ENCODE measurements at places on chromosomes 2 and 18.

DNA sequence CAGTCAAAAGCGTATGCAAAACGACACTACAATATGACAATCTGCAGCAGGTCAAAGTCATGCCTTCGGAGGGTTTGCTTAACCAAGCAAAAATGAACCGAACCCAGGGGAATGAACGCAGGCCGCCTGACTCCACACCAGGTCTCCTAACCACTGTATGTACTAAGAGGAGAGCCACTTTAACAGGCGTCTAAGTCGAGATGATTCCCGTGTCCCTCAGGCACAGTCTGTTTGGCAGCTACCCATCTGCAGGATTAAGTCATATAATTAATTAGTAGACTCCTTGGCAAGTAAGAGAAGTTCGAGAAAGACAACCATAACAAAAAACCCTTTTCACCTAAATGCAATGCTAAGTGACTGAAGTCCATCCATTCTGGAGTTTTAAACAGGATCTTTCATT is 15.2 kb downstream of the CYB5A start:
- H3K4me3 ChIP-seq, result no peak overlapping the region
- no peaks in the 10 kb centered on the region for H3K27me3 ChIP-seq
- DNase-seq, result no peak
- no peaks in the 10 kb centered on the region for H3K36me3 ChIP-seq
- no peak overlapping the region for H3K27ac ChIP-seq
- H3K4me1 ChIP-seq, result no peaks in the 10 kb centered on the region

DNA sequence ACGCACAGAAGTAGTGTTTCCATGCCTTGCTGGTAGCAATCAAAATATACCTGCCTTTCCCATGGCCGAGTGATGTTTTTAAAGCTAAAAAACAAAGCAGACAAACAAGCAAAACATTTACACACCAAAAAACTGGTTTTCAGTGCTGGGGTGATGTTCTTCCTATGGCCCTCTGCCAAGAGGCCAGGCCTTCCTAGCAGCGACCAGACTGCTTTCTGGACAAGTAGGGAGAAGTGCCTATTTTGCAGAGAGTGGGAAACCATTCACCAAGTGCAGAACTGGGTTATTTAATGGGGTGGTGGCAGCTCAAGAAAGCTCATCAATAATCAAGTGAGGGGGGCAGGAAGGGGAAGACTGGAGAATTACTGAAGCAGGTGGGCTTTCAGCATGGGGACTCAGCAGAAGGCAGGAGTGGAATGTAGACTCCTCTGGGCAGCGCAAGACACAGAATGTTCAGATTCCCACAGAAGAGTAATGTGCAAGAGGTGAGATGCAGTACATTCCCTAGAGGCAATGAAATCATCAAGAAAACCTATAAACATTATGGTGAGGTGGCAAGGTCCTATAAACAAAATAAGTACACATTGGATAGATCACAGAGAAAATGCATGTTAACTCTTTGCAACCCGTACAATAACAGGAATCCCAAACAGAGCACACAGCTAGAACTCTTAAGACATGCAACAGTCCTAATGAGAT is 44.0 kb downstream of the CPO start:
- DNase-seq, result peak; percentile 50
- no peaks in the 10 kb centered on the region for H3K36me3 ChIP-seq
- H3K4me3 ChIP-seq, result no peak overlapping the region
- no peaks in the 10 kb centered on the region for H3K27me3 ChIP-seq

- H3K36me3 ChIP-seq, result no peaks in the 10 kb centered on the region
- no peak for DNase-seq
- no peaks in the 10 kb centered on the region for H3K4me1 ChIP-seq
Measured at GRCh38 chr2:168954256-168954655, 53.2 kb downstream of the G6PC2 start.

DNA sequence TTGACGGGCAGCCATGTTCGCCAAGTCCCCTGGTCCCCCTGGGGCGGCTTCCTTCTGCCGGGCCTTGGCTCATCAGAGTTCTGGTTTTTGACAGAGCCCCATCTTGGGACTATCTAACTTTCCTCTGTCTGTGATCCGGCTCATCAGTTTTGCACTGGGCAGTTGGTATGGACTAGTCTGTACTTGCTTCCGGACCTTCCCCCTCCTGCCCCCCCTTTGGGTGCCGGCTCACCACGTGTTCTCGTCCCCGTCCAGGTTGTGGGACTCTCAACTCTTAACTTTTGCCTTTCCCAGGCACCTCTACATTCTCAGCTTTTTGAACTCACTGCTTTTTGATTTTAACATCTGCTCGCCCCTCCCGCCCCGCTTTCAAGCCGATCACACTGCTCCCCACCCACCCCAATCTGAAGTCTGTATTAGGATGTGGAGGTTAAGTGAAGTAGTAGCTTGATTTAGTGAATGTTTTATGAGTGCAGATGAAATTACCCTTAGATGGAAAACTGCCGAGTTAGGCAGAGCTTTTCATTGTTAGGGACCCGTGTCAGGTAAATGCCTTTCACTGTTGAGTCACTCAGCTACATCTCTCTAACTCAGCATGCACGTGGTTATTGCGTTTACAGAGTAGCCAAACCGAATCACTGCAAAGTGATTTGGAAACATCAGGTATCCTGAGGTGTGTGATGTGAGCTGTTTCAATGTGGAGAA is 874 bp downstream of the WDR43 start:
- peak; percentile 57 for DNase-seq
- H3K4me1 ChIP-seq, result peaks cover 10% of the 10 kb centered on the region
- H3K27ac ChIP-seq, result peak overlapping the region; percentile 92
- no peaks in the 10 kb centered on the region for H3K27me3 ChIP-seq
- no peaks in the 10 kb centered on the region for H3K36me3 ChIP-seq
- H3K4me3 ChIP-seq, result peak overlapping the region; percentile 99

- no peak within 1 kb of the TSS for H3K27ac ChIP-seq
- H3K36me3 ChIP-seq, result no peaks in the 10 kb centered on the region
- DNase-seq, result no peak
- peak within 1 kb of the TSS; percentile 57 for H3K4me3 ChIP-seq
Measured at GRCh38 chr2:212538305-212539071, at the start of gene ERBB4. TSS of gene ERBB4 (minus strand) at chr2:212538802. CDS start at chr2:212538530, 272 bp downstream.

GRCh38 chr2:219541611-219542180 is 1.9 kb downstream of the CHPF start:
- H3K4me1 ChIP-seq, result peaks cover 5% of the 10 kb centered on the region
- no peaks in the 10 kb centered on the region for H3K27me3 ChIP-seq
- peaks cover 17% of the 10 kb centered on the region for H3K36me3 ChIP-seq
- peak overlapping the region; percentile 87 for H3K4me3 ChIP-seq

DNA sequence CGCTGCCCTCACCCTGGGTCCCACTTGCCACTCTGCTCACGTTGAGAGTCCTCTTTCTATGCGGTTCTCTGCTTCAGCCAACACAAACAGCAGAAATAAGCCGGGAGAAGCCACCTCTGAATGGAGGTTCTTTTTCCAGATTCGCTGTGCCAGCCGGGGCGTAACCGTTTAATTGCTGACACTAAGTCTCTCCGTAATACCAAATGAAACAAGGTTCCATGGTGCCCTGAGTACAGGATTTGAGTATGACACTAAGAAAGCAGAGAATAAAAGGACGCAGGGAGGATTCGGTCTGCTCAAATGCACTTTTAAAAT is 37.6 kb downstream of the CTIF start:
- H3K27me3 ChIP-seq, result no peaks in the 10 kb centered on the region
- H3K36me3 ChIP-seq, result peaks cover 6% of the 10 kb centered on the region
- H3K4me1 ChIP-seq, result no peaks in the 10 kb centered on the region
- DNase-seq, result no peak
- no peak overlapping the region for H3K4me3 ChIP-seq

DNA sequence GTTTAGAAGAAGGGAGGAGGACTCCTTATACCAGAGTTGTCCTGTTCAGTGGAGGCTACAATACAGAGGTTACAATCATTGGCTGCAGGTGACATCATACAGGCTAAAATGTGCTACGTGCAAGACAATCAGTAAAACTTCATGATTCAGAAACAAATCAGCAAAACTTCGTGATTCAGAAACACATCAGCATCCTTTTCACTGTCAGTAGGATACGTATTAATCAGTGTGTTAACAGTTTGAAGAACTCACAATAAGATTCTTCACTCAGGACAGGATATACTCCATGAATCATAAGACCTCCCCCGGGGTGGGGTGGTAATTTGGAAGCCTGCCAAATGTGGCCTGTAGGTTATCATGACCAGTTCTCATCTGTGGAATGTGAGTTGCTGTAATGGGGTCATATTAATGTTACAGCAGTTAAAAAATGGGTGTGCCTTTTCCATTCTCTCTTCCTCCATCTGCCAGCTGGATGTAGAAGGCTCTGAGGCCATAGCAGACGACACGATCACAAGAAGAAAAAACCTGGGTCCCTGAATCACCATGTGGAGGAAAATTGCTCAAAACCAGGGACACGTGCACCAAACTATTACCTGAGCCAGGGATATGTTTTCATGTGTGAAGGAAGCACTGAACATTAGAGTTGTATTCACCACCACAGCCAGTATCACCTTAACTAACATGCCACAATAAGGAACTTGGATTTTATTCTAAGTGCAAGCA is 134.8 kb upstream of the CREB1 start:
- peak overlapping the region; percentile 77 for H3K27ac ChIP-seq
- H3K36me3 ChIP-seq, result no peaks in the 10 kb centered on the region
- H3K4me3 ChIP-seq, result no peak overlapping the region
- no peaks in the 10 kb centered on the region for H3K27me3 ChIP-seq

GRCh38 chr18:54247511-54248175 is 21.7 kb upstream of the POLI start:
- H3K27me3 ChIP-seq, result no peaks in the 10 kb centered on the region
- H3K36me3 ChIP-seq, result no peaks in the 10 kb centered on the region
- no peak overlapping the region for H3K4me3 ChIP-seq
- H3K4me1 ChIP-seq, result no peaks in the 10 kb centered on the region
- no peak for DNase-seq

- H3K4me3 ChIP-seq, result no peak overlapping the region
- H3K4me1 ChIP-seq, result peaks cover 15% of the 10 kb centered on the region
- no peak for DNase-seq
Measured at GRCh38 chr2:160614391-160614790, 120.8 kb upstream of the RBMS1 start.

GRCh38 chr2:13201924-13202323 is 485.2 kb downstream of the TRIB2 start:
- no peaks in the 10 kb centered on the region for H3K4me1 ChIP-seq
- no peak overlapping the region for H3K4me3 ChIP-seq
- DNase-seq, result peak; percentile 33
- H3K27ac ChIP-seq, result no peak overlapping the region
- H3K27me3 ChIP-seq, result no peaks in the 10 kb centered on the region

DNA sequence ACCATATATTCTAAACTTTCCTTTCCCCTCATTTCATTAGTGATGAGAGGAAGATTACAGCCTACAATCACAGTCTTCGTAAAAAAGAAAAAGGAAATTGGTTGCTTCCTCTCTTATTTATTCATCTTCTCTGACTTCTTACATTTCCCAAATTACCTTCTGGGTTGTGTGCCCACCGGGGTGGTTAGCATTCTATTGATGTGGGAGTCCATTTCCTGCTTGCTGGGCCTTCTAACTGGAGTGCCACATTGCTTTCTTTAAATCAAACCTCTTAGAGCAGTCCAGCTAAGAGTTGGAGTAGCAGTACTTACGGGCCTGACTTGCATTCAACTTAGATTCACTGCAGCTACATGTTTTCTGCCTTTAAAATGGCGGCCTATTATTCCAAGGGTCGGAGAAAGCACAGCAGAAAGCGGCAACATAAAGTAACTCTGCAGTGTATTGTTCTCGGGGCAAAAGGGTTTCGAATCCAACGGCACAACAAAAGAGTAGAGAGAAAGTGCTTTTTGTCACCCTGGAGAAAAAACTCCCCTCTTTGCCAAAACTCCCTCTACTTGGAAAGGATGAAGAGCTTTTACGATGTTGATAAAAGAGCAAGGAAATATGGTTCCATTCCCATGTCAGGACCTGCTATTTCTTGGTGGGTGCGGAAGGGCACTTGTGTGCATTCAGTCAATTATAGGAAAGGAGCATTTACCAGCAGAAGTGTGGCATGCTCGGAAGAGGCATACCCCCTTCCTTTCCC is 110.6 kb upstream of the DLX2 start:
- H3K4me3 ChIP-seq, result no peak overlapping the region
- no peak overlapping the region for H3K27ac ChIP-seq
- H3K4me1 ChIP-seq, result peaks cover 2% of the 10 kb centered on the region
- no peaks in the 10 kb centered on the region for H3K27me3 ChIP-seq
- H3K36me3 ChIP-seq, result no peaks in the 10 kb centered on the region
- no peak for DNase-seq

GRCh38 chr2:171046048-171046560 is 114.6 kb downstream of the TLK1 start:
- no peak overlapping the region for H3K4me3 ChIP-seq
- H3K36me3 ChIP-seq, result no peaks in the 10 kb centered on the region
- no peaks in the 10 kb centered on the region for H3K4me1 ChIP-seq
- DNase-seq, result peak; percentile 42

GRCh38 chr2:19099181-19099580 is 259.2 kb downstream of the OSR1 start:
- H3K36me3 ChIP-seq, result no peaks in the 10 kb centered on the region
- DNase-seq, result no peak
- no peak overlapping the region for H3K27ac ChIP-seq
- H3K4me1 ChIP-seq, result no peaks in the 10 kb centered on the region

GRCh38 chr2:121634354-121635307 is 14.6 kb downstream of the CLASP1 start:
- DNase-seq, result peak; percentile 59
- H3K27ac ChIP-seq, result peak overlapping the region; percentile 56
- peaks cover 2% of the 10 kb centered on the region for H3K4me1 ChIP-seq
- no peaks in the 10 kb centered on the region for H3K27me3 ChIP-seq
- no peaks in the 10 kb centered on the region for H3K36me3 ChIP-seq

DNA sequence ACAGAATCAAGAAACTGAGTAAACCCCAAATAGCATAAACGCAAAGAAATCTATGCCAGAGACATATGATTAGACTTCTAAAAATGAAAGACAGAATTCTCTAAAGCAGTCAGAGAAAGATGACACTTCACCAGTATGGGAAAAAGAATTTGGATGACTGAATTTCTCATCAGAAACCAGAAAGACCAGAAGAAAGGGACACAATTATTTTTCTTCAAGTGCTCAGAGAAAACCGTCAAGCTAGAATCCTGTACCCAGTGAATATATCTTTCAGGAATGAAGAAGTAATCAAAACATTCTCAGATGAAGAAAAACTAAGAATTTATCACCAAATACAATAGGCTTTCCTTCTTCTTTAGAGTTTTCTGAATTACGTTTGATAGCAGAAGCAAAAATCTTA is 14.2 kb upstream of the ESPNL start:
- DNase-seq, result no peak
- peaks cover 2% of the 10 kb centered on the region for H3K36me3 ChIP-seq
- H3K27me3 ChIP-seq, result no peaks in the 10 kb centered on the region

GRCh38 chr2:39385172-39385571 is 51.9 kb downstream of the MAP4K3 start:
- no peak overlapping the region for H3K4me3 ChIP-seq
- no peaks in the 10 kb centered on the region for H3K36me3 ChIP-seq
- H3K4me1 ChIP-seq, result peaks cover 6% of the 10 kb centered on the region
- no peak overlapping the region for H3K27ac ChIP-seq
- no peaks in the 10 kb centered on the region for H3K27me3 ChIP-seq

GRCh38 chr2:235005603-235006259 is 53.9 kb downstream of the SH3BP4 start:
- H3K36me3 ChIP-seq, result peaks cover 14% of the 10 kb centered on the region
- no peaks in the 10 kb centered on the region for H3K4me1 ChIP-seq
- peak; percentile 55 for DNase-seq
- no peak overlapping the region for H3K4me3 ChIP-seq
- peak overlapping the region; percentile 24 for H3K27ac ChIP-seq

- no peak overlapping the region for H3K4me3 ChIP-seq
- DNase-seq, result no peak
- no peak overlapping the region for H3K27ac ChIP-seq
- no peaks in the 10 kb centered on the region for H3K4me1 ChIP-seq
- no peaks in the 10 kb centered on the region for H3K36me3 ChIP-seq
- no peaks in the 10 kb centered on the region for H3K27me3 ChIP-seq
Measured at GRCh38 chr18:53040286-53040685, 700.3 kb downstream of the DCC start.
